ENCODE measurements at places on chromosomes 16 and 17.
A peak's percentile ranks its signal among the peaks of the same experiment; 100 is the strongest.

DNA sequence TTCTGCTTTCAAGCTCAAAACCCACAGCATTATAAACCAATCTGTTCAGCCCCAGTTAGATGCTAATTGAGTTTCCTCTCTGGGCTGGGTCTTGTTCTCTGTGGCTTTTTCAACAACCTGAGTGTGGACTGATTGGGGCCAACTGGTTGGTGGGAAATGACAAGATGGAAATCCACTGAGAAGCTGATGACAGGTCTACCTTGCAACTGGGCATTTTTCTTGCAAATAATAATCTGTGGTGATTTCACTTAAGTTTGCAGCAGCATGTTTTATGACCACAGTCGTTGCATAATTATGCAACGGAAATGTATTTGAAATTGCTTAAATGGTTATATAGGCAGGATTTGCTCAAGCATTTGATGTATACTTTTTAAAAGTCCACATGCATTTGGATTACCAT lies 69.9 kb downstream of the AKAP1 start:
- no peak for DNase-seq

- DNase-seq, result no peak
Measured at GRCh38 chr17:79630821-79631639, 20.2 kb upstream of the RBFOX3 start.

DNA sequence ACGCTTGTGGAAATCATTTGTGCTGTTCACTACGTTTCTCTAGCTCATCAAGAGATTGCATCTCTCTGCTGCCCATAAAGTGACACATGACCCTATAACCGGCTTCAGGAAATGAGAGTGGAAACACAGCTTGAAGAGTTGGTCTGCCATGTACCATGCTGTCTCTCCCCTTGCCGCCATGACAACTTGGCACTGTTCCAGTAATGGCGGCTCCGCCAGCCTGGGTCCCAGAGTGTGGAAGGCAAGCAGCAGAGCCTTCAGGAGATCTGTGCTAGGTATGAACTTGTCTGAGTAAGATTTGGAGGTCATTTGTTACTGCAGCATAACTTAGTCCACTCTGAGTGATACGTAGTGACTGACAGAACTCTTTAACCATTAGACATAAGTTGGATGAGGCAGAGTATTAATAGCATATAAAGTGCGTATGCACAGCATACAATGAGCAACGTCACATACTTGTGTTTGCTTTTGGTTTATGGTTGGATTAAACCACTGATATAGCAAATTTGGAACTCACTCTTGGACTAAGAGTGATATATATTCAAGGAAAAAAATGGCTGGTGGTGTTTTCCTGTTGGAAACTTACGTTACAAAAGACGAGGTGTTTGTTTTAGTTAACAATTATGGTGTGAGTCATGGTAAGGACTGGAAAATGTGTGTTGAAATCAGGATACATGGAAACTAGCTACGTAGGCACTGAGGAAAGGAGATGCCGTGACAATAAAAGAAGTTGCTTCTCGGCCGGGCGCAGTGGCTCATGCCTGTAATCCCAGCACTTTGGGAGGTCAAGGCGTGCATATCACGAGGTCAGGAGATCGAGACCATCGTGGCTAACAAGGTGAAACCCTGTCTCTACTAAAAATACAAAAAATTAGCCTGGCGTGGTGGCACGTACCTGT lies 24.4 kb upstream of the PMP22 start:
- no peak for DNase-seq

DNA sequence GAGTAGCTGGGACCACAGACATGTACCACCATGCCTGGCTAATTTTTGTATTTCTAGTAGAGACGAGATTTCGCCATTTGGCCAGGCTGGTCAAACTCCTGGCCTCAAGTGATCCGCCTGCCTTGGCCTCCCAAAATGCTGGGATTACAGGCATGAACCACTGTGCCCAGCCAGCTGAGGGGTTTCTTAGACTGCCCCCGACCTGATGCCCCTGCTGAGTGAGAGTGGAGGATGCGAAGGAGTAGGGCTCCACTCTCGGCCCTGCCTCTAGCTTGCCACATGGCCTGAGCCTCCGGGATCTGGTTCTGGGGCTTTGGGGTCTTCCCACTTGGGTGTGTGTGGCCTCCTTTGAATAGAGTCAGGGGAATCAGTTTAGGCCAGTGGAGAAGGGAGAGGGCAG lies 11.0 kb downstream of the GPR179 start:
- no peak for DNase-seq

DNA sequence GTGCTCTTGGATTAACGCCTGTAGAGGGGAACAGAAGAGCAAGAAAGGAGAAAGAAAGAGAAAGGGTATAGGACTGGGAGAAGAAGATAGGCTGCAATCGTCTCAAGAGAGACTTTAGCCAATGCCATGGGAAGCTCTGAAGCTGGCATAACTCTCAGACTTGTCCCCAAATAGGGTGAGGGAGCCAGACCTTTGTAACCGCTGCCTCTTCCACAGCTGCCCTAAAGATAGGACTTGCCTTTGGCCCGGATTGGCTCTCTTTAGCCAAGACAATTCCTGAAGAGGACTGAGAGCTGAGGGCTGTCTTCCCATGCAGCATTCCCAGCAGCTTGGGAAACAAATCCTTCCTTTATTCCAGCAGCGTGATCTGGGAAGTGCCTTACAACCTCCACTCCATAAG lies 20.8 kb upstream of the MMD start:
- no peak for DNase-seq

DNA sequence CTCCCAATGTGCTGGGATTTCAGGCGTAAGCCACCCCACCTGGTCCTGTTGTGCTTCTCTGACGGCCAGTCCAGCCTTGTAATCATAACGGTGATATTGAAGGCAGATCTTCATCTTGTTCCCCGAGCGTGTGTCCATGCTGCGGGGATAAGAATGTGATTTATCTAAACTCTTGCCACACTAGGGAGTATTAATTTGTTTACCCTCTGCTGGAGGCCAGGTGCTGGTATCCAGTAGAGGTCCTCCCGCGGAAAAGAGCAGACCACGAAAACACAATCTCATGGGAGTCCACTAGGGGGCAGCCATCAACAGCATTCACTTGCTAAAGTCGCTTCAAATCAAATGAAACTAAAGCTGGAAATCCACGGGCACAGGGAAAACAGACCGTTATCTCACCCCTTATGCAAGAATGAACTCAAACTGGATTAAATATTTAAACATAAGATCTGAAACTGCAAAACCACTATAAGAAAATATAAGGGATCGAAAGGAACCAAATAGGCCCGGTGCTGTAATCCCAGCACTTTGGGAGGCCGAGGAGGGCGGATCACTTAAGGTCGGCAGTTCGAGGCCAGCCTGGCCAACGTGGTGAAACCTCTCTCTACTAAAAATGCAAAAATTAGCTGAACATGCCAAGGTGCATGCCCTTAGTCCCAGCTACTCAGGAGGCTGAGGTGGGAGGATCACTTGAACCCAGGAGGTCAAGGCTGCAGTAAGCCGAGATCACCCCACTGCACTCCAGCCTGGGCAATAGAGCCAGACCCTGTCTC lies 22.3 kb upstream of the RBBP6 start:
- DNase-seq, result peak; percentile 91

DNA sequence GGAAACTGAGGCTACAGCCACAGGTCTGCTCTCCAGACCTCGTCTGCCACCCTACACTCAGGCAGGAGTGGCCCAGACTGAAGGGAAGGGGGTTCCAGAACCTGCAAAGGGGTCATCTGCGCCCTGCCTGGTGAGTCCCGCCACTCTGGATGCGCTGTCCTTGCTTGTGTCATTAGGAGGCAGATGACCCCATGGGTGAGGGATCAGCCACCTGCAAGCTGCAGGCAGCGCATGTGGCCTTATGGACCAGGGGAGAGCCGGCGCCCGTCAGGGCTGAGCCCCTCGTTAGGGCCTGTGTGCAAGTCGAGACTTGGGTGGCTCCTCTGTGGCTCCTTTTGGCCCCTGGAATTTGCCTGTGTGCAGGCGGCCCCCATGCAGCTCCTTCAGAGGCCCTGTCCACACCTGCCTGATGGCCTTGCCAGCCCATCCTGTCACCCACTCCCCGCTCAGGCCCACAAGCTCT lies 5.7 kb downstream of the ZFPM1 start:
- DNase-seq, result no peak

DNA sequence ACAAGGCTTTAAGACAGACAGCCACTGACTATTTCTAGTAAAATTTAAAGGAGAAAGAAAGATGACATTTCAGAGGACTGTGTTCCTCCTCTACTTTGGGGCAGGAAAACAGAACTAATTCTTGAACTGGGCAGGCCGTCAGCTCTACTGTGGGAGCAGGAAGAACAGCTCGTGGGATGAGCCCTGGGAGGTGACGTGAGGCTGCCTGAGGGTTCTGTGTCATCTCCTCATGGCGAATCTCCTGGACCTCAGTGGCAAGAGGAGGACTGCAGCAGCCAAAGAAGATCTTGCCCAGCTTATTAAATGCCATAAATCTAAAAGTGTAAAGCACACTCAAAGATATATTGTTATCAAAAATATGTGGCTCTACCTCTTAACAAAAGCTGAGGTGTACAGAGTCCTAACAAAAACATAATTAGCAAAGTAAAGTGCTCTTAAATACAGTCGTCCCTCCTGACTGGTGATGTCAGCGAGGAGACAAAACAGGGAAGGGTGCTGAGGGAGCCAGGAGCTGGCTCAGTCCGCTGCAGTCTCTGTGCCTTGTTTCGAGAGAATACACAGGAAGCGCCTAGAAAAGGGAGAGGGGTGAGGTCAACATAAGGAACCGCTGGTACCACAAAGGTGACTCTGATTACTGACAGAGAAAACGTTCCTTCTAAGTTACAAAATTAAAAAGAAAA lies 58.0 kb downstream of the CREBBP start:
- DNase-seq, result no peak

DNA sequence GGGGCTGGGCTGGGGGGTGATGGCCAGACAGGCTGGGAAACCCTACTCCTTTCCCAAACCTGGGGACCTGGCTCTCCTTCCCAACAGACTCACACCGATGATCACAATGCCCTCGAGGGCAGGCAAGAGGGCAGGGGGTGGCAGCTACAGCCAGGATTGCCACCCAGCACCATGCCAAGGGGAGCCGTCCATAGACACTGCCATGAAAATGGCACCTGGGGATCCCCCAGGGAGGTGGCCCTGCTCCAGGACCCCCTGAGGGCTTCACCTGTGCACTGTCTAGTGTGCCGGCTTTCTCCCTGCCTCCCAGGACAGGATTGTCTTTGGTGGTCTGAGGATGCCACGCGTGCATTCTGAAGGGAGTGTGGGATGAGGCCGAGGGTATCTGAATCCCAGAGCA lies 24.6 kb downstream of the RPH3AL start:
- DNase-seq, result no peak

DNA sequence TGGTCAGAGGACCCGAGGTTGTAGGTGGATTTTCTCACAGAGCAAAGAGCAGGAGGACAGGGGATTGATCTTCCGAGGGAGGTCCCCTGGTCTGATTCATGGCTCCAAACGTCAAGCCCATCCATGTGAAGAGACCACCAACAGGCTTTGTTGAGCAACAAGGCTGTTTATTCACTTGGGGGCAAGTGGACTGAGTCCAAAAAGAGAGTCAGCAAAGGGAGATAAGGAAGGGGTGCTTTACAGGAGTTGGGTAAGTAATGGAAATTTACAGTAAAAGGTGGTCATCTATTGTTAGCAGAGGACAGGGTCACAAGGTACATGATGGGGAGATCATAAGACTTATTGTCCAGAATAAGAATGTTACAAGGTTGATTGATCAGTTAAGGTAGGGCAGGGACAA lies 2285.8 kb downstream of the TP53TG3F start:
- DNase-seq, result no peak

DNA sequence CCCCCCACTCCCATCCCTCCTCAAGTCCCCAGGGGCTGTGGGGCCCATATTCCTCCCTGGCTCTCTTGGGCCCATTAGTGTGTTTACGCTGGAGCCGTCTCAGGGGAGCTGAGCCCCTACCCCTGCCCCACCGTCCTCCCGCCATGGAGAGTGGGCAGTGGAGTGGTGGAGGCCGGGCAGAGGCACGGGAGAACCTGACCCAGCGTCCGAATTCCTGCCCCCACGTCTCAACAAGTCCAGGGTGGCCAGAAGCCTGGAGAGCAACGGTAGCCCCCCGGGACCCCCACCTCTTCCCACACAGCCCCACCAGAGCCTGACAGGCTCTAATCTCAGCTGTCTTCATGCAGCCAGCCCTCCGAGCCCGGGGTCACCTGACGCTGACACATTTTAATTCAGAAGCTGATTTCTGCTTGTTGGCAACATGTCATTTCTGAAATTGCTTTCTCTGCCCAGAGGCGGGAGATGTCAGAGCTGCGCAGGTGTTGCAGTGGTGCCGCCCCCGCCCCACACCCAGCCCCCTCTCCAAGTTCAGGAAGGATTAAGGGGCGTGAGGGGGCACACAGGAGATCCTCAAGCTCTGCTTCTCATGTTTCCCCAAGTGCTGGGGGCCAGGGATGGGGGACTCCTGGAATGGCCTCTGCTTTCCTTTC lies 32.6 kb downstream of the WNT9B start:
- no peak for DNase-seq

DNA sequence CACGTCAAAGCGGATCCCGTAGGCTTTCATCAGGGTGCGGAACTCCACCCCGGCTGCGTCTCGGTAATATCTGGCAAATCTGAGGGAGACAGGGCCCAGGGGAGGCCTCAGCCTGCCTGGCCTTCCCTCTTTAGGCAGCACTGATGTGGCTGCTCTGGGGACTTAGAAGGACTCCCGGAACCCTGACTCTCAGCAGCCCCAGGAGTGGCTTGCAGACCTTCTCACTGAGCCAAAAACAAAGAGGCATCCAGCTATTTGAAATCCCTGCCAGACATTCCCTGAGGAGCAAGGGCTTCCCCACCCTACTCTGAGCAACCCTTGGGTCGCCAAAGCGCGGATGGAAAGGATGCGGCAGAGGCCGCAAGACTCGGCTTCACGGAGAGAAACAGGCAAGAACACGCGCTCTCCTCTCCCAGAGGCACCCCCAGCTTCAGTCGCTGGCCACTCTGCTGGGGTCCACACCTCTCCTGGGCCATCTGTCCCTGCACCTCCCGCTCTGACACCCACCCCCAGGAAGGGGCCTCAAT lies 7.9 kb downstream of the P2RX5 start:
- no peak for DNase-seq

DNA sequence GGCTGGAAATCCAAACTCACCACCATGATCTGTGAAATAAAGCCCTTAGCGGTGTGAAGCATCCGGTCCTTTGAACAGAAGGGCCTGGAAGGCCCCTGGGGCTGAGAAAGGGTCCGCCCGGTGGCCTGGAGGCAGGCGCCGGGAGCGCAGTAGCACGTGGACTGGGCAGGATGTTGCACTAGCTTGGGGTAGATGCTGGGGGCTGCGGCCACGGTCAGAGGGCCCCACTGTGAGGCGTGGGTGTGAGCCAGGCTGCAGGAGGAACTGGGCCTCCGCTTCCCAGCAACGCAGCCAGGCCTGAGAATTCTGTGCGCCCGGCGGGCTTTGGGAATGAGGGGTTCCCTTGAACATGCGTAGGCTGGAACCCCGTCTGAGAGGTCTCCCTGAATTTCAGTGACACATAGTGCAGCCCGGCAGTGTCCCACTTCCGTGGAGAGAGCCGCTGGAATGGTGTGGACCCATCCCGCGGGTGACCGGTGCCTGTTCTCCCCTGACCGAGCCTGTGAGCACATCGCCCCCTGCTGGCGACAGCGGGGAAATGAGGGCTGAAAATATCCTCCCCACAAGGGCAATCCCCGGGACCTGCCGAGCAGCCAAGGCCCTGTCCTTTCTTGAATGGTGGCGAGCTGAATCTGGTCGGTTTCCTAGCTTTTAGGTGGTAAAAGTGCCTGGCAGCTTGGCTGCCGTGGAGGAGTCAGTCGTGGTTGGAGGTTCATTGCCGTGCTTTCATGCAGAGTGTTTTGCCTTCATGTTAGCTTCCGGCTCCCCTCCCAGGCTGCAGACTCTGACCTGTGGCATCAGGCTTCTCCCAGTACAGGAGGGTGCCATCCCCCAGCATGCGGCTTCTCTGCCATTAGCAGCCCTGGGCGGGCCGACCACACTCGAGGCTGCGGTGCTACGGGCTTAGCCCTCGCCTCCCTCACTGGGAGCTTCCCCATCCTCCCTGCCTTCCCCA lies 43.8 kb downstream of the DNAJA2 start:
- peak; percentile 59 for DNase-seq

Measured in cerebellar cortex (tissue), 1 donor.